BJ (cell line): ENCODE measurements at places on chromosomes 6 and 20.
A peak's percentile ranks its signal among the peaks of the same experiment; 100 is the strongest.

GRCh38 chr6:15509335-15509933 is 153.4 kb downstream of the DTNBP1 start:
- no peak for DNase-seq

DNA sequence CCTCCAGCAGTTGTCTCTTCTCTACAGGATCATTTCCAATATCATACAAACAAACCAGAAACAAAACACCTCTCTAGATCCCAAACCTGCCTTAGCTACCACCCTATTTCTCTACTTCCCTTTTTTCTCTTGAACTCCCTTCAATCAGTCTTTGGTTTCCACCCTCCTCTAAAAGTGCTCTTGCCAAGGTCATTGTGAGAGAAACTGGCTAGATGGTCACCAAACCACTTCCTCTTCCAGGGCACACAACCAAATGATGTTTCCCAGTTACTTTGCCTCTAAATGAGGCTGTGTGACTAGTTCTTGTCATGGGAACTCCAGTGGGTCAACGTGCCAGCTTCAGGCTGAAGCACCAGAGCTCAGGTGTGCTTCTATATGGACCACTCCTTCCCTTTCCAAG is 85.8 kb upstream of the ARMC2 start:
- no peak for DNase-seq

DNA sequence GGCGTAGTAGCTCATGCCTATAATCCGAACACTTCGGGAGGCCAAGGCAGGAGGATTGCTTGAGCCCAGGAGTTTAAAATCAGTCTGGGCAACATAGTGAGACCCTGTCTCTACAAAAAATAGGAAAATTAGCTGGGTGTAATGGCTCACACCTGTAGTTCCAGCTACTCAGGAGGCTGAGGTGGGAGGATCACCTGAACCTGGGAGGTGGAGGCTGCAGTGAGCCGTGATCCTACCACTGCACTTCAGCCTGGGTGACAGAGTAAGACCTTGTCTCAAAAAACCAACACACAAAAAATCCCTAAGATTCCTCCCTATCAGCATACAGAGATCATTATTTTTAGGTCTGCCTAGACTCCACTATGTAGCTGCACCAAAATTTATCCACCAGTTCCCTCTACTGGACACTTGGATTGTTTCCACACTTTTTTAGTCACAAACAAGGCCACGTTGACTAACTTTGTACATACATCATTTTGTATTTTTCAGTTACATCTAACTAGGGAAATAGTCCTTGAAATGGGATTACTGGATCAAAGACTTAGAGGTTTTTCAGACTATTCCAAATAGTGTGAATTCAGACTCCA is 3.6 kb upstream of the PHF1 start:
- DNase-seq: no peak

DNA sequence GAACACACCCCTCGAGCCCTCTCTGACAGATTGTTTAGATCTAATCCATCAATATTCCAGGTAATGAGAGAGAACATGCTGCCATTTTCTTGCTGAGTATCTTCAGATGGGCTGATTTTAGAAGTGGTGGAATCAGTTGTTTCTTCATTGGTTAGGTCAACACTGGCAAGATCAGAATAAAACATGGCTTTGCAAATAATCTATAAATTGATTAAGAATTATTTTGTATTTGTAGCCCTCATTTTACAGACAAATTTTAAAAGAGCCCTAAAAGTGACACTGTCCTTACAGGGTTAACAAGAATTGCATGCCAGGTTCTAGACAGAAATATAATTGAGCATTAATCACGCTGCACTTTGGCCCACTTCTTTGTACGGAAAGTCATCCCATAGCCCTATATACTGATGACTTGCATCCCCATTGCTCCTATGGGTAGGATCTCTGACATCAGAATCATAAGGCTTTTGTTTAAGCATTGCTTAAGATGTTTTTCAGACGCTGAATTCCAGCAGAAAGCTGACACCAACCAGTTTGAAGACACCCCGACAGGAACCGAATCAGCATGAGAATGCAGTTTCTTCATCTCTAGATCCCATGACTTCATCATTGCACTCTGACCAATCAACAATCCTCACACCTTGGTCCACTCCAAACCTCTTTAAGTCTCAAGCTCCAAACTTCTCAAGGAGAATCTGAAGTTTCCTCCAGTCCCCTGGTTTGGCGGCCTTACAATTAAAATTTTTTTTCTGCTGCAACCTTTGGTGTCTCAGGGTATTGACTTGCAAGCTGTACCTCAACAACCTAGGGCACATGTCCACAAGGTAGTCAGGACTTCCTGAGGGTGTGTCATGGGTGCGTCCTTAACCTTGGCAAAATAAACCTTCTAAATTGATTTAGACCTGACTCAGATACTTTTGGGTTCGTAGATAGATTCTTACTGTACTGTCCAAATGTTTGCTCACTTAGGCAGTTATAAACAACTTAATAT is 7.8 kb downstream of the TDP2 start:
- no peak for DNase-seq

DNA sequence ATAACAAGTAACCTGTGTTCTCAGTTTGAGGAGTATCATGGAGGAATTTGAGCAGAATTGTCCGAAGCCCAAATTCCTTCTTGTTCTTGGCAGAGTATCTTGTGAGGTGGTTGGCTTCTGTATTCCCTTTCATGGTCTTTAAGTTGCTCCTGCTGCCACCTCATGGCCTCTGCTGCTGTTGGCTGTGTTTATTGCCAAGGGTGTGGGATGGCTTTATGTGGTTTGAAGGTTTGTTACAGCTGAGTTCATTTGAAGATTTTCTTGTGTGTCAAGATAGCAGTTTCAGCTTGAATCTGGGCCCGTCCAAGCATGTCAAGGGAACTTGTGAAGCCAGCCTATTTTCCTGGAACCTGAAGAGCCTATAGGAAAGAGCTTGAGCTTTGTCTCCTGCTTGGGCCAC is 20.2 kb upstream of the TTK start:
- DNase-seq: no peak

DNA sequence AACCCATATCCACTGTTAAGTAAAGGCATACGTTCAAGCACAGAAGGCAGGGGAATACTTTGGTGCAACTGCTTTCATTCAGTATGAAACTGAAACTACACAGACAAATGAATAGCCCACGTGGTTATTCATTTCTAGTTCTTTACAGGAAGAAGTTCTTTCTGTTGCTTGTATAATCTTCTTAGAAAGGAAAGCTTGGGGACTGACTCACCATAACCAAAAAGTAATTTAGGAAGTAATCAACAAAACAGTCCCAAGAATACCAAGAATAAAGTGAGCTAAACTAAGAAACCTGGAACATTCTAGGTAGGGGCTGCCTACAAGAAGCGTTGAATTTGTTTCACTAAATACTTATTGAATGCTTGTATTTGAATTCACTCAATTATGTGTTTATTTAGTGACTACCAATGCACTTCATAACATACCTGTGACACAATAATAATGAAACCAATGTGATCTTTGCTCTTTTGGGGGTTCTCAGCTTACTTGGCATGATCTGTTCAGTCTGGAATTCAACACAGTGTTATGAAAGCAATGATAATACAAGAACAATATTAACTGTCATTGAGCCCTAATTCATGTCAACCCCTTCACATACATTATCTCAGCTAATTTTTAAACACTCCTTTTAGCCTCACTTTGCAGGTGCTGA is 25.1 kb upstream of the KIAA0408 start:
- DNase-seq: peak; percentile 23

DNA sequence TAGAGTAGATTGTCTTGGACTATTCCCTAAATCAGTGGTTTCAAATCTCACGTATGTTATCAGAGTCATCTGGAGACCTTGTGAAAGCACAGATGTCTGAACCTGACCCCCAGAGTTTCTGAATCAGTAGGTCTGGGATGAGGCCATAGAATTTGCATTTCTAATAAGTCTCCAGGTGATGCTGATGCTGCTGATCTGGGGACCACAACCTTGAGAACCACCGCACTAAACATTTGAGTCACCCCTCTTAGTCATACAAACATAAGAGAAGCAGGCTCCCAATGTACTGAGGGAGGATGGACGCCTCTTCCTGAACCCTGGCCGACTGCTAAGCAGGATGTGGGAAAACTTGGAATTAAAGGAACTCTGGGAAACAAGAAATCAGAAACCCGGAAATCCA is 187.8 kb upstream of the PRDM1 start:
- DNase-seq: peak; percentile 67

GRCh38 chr20:25289886-25290597 is 42.2 kb downstream of the PYGB start:
- no peak for DNase-seq

DNA sequence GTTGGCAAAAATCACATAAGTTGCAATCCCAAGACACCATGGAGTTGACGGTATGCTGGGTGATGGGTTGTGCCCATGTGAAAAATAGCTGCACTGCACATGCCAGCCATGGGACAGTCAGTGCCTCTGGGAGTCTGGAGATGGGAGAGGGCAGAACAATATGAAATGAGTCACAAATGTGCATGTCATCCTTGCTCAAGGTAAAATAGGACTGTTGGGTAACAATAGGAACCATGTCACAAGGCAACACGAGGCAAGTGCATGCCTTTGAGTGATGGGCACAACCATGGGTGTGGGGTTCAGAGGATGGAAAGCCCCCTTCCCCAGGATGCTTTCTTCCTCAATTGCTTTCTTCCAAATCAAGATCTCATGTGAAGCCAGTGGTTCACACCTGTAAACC is 70.5 kb upstream of the PIM1 start:
- DNase-seq: no peak

DNA sequence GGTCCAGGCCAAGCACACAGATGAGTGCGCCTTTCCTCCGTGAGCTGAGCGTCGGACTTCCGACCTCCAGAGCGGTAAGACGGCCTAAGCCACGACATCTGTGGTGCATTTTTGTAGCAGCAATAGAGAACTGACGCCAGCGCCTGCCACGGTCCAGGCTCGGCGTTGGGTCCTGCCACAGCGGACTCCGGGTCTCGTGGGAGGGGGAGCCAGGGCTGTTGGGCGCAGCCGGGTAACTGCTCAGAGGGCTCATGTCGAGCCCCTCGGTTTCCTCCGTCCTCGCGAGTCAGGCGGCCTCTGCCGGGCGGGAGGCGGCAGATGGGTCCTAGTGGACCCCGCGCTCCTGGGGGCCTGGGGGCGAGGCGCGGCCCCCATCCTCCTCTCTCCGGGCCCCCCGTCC is 216.1 kb downstream of the QKI start:
- no peak for DNase-seq

- DNase-seq: no peak
These were observed 7.9 kb downstream of the CALHM4 start for GRCh38 chr6:116561377-116562018.

DNA sequence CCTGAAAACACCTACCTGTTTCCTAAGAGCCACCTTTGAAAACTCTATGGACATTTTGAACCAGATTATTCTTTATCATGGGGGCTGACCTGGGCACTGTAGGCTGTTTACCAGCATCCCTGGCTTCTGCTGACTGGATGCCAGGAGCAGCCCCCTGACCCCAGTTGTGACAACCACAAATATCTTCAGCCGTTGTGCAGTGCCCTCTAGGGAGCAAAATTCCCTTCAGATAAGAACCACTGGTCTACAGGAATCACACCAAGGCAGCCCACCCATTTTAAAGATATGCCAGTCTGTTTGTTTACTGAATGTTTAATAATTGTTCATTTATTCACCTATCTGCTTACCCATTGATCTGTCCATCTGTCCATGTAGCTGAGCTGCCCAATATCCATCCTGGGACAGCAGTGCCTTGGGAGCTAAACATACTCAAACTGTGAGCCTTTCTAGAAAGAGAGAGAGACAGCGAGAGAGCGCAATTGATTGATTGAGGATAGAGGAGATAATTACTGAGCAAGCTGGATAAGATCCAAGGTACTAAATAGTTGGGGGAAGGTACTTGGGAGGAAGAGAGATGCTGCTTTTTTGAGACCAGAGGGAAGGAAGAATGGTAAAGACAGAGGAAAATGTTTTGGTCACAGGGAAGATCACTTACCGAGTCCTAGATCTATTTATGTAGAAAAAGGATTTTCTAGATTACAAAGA is 276.8 kb downstream of the NRN1 start:
- no peak for DNase-seq

DNA sequence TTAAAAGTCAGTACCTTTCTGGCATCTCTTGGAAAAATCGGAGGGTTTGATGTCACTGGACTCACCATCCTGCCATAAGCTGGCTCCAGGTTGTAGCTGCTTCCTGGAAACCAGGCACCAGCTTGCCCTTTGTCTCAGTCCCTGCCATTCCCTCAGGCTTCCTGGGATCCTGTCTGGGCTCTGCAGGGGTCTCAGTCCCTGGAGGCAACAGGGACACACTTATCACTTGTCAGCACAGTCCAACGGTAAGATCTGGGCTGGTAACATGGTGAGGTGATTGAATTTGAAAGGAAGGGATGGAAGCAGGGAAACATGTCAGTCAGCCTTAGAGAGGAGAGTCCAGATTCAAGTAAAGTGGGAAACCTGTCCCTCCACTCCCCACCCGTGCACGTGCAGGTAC is 147.6 kb upstream of the ECI2 start:
- no peak for DNase-seq

- no peak for DNase-seq
These were observed 9.2 kb downstream of the CCND3 start for GRCh38 chr6:41932378-41932777.

DNA sequence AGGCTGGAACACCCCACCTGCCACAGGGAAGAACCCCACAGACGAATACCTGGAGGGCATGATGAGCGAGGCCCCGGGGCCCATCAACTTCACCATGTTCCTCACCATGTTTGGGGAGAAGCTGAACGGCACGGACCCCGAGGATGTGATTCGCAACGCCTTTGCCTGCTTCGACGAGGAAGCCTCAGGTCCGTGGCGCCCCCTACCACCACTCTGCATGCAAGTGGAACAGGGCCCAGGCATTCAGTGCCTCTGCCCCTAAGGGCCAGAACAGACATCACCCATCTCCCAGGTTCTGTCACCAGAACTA is 6.6 kb downstream of the MYL9 start:
- no peak for DNase-seq

DNA sequence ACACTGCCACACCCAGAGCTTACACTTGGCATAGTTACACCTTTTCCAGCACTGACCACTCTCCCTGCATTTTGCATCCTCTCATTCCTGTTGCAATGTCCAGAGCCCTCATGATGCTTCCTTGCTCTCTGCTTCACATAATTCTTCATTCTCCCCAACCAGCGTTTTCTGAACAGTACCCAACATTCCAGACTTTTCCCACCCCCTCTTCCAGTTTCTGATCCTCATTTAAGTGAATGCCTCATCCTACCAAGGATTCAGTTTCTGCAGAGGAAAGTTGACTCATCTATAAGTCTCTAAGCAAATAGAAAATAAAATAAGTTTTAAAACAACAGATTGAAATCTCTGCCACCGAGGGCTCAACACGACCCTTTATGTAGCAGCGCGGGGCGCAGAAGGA is 321.3 kb upstream of the TCF21 start:
- no peak for DNase-seq

DNA sequence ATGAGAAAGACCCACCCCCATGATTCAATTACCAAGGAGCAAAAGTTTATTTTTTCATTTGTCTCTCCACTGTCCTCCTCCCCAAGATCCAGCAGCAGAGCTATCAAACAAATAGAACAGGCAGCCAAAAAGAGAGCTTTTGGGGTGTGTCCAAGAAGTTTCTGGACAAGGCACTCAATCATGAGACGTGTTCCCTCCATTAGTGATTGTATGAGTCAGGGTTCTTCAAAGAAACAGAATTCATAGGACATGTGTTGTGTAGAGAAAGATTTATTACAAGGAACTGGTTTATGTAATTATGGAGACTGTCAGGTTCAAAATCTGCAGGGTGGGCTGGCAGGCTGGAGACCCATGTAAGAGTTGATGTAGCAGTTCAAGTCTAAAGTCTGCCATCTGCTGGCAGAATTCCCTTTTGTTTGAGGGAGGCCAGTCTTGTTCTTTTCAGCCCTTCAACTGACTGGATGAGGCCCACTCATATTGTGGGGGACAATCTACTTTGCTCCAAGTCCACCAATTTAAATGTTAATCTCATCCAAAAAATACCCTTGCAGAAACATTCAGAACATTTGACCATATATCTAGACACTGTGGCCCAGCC is 248.1 kb upstream of the OPRM1 start:
- no peak for DNase-seq
